ENCODE measurements at places on chromosomes 11 and 22.

GRCh38 chr11:2744166-2744565 is 44.4 kb upstream of the KCNQ1OT1 start:
- DNase-seq = peak; percentile 41

- DNase-seq = no peak
These were observed 176.6 kb downstream of the GRIK4 start for GRCh38 chr11:120688163-120688562.

- no peak for DNase-seq
These were observed 154.5 kb downstream of the DBX1 start for GRCh38 chr11:20005747-20006146.

GRCh38 chr22:48404801-48405447 is 1422.7 kb downstream of the BRD1 start:
- DNase-seq = no peak

DNA sequence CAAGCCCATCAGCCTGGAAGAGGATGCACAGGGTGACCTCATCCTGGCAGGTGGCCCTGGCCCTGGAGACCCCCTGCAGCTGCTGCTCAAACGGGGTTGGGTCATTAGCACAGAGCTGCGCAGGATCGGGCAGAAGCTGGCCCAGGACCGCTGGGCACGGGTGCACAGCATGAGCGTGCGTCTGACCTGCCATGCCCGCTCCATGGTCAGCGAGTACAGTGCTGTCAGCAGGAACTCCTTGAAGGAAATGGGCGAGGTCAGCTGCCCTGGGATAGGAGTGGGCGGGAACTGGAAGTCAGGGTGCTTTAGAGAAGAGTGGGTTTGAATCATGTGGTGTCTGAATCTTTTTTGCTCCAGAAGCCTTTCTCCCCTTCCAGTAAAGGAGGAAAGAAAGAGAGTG is 61.1 kb downstream of the INSC start:
- no peak for DNase-seq

GRCh38 chr11:28618416-28618815 is 510.2 kb downstream of the METTL15 start:
- no peak for DNase-seq

DNA sequence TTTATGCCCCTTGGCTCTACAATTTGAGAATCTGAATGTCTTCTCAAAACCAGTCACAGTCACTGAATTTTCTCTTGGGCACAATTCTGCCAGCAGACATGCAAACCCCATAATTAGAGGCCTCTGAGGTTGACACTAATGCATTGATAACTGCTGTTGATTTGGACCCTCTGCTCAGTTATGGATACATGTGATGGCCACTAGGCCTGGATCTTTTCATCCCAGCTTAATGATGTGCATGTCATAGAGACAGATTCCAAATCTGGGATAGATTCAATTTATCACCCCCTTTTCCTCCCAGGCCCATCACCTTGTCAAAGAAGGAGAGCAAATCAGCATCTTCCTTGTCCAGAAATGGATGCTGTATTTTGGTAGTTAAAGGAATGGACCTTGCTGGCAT is 92.2 kb downstream of the C11orf91 start:
- DNase-seq = no peak

DNA sequence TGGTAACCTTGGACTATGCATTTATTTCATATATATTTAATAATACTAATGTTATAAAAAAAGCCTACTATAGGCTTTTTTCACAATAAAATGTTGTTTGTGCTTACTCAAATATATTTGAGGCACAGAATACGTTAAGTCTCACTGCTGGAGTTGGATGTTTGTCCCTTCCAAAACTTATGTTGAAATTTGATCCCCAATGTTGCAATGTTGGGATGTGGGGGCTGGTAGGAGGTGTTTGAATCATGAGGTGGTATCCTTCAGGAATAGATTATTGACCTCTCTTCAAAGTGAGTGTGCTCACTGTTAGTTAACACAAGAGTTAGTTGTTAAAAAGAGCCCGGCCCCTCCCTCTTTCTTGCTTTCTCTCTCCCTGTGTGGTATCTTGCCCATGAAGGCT is 1295.9 kb downstream of the JRKL start:
- no peak for DNase-seq

- DNase-seq = peak; percentile 58
These were observed 465 bp downstream of the MAPK1 start for GRCh38 chr22:21866833-21867527.

DNA sequence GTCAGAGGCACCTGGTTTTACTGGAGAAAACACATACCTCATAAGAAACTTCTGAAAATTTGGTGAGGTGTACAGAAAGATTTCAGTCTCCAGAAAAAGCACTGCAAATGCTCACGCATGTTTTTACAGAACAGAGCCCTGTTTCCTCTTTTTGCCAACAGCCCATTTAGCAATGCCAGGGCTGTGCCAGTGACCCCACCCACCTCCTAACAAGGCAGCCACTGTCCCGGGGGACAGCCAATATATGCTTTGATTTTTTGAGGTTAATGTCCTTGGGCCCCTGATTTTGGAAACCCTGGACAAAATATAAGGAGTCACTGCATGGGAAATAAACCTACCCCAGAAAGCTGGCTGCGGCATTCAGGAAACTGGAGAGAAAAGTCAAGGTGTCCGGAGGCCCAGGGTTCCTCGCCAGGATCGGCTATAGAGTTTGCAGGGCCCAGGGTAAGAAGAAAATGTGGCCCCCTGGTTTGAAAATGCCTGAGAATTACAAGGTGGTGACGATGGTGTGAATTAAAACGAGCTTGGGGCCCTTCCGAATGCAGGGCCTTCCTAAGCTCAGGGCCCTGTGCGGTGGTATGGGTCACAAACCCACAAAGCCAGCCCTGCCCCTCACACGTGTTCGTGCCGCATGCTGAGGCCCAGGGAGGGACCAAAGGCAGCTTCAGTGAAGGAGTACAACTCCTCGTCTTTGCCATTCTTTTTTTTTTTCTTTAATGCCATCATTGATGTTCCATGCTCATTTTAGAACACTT is 71.1 kb upstream of the WNT7B start:
- DNase-seq = peak; percentile 68

DNA sequence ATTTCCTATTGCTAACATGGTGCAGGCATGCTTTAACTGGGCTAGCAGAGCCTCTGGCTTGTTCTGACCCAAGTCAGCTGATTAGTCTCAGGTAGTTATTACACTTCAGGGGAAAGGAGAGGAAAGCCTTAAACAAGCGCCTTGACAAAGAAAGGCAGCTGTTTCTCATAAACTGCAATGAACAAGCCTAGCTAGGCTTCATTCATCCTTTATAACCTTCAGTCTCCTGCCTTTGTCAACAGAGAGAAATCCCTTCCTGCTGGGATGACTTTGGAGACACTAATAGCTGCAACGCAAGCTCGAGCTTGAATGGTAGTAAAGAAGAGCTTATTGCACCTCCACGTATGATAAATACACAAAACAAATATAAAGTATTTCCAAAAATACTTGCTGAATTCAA is 68.4 kb downstream of the CCDC34 start:
- no peak for DNase-seq

GRCh38 chr22:45006111-45006963 is 3.5 kb downstream of the PHF21B start:
- DNase-seq = no peak

GRCh38 chr22:36589856-36590255 is 60.9 kb upstream of the EIF3D start:
- no peak for DNase-seq

DNA sequence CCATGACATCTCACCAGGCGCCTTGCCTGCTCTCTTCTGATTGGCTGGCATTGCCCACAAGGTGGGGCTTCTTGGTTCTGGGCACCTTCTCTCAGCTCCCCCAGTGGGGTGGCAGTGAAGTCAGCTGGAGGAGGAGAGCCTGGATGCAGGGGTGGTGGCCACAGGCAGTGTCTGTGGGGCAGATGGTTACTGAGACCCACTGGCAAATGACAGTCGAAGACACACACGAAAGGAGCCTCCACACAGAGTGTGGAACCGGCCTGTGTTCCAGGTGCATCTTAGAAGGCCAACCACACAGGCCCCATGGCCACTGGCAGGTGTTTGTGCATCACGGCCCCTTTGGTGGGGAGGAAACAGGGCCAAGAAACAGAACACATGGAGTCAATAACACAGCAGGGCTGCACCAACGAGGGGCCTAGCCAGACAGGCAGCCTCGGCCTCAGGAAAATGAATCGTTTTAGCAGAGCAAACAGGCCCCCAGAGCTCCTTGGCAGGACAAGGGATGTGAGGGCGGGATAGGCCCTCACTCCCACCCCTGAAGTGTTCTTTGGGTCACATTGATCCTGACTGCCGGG is 683.4 kb downstream of the TBC1D22A start:
- DNase-seq = no peak

GRCh38 chr11:66864172-66864901 is 7.5 kb downstream of the LRFN4 start:
- no peak for DNase-seq

- no peak for DNase-seq
These were observed 32.0 kb upstream of the CCDC134 start for GRCh38 chr22:41768430-41768829.

DNA sequence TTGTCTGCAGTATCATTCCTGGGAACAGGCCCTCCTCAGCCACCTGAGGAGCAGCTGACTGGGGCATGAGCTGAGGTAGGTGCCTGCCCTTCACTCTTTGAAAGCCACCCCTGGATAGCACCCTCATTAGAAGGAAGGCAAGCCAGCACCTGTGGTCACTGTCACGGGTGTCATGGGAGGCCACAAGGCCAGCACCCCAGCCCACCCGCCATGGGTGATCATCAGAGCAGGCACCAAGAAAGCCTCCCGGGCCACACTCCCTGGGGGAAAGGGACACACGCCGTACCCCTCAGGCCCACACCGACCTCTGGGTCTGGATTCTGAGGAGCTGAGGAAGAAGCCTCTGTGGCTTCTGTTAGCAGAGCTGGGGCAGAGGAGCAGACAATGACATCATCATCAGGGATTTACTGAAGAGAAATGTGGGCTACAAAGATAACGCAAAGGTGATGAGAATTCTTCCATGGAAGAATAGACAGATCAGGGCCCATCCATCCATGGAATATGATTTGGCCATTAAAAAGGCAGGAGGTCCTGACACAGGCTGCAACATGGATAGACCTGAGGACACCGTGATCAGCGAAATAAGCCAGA is 16.7 kb upstream of the NAP1L4 start:
- no peak for DNase-seq

DNA sequence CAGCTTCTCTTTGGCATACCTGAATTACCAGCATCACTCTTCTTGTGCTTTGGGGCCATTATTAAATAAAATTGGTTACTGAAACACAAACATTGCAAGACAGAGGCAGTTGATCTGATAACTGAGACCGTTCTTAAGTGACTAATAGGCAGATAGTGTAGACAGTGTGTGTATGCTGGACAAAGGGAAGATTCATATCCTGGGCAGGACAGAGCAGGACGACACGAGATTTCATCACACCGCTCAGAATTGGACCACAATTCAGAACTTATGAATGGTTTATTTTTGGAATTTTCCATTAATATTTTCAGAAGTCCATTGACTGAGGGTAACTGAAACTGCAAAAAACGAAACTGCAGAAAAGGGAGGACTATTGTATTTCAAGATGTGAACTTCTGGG is 68.6 kb downstream of the LDLRAD3 start:
- no peak for DNase-seq

- DNase-seq = peak; percentile 84
These were observed 28.4 kb upstream of the HMOX1 start for GRCh38 chr22:35352214-35353111.

DNA sequence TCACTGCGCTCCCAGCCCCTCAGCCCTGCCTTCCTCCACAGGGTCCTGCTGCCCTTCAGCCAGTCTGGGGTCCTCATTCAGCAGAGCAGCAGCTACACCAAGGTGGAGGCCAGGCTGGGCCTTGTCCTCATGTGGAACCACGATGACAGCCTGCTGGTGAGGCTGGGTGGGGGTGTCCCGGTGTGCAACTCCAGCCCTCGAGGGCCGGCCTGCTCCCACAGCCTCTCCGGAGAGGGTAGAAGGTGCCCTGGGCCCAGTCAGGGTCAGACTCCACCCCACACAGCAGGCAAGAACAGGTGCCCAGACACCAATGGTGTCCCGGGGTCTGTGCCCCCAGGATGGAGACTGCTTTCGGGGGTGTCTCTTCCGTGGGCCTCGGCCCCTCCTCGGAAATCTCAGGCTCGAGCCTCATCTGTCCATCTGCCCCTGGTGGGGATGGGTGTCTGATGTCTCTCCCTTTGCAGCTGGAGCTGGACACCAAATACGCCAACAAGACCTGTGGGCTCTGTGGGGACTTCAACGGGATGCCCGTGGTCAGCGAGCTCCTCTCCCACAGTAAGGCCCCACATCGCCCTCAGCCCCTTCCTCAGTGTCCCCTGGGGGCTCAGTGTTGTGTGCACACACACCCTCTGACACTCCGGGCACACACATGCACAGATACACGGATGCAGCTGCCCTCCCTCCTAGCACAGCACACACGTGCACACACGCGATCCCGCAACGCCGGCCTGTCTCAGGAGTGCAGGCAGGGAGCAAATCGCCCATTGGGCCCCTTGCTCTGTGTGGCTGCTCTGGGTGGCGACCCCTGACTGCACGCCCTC is 4.9 kb downstream of the MUC5AC start:
- peak; percentile 27 for DNase-seq

DNA sequence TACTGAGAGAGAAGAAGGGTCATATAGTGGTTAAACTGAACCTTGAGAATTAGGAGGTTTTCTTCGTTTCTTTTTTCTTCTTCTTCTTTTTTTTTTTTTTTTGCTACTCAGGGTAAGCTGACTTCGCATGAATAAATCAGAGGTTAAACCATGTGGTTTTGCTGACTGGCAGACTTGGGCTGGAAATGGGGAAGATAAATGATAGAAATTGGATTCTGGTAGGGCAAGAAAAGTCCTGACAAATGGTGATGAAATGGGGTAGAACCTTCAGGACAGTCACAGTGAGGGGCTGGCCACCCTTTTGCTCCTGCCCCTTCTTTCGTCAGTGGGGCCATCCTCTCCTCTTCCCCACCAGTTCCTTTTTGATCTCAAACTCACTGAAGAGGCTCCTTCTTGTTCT is 1.6 kb upstream of the SWAP70 start:
- no peak for DNase-seq

DNA sequence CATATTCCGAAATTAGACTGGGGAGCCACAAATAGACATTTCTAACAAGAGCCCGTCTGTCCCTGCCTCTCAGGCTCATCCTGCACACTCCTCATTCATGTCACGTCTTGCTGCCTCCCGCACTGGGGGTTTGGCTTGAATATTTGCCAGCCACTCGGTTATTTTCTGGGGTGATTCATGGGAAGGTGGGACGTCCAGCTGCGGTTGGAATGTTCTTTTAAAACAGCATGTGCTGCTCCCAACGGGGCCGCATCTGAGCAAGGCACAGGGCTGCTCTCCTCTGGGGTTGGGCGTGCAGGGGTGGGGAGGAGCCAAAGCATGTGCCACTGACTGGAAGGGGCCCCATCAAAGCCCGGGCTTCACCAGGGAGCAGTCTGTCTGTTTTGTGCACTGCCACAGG is 25.9 kb upstream of the SLC5A4 start:
- DNase-seq = no peak

DNA sequence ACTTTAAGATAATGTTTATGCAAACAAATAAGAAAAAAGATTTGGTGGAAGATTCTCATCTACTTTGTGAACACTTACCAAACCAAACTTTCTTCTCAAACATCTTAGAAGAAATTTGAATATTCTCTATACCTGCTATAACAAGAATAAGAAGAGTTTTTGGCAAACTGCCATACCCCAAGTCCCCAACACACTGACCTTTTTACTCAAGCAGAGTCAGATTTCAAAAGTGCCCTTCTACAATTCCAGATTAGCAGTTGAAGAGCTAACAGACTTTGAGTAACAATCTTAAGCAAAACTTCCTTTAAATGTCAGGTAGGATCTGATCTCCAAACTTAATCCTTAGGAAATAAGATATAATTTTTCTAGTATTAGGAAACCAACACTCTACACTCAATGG is 33.9 kb downstream of the TSG101 start:
- no peak for DNase-seq

All from Right ventricle myocardium superior (tissue), 1 donor.